ENCODE measurements at places on chromosomes 7 and 10.

GRCh38 chr10:34730726-34731125, 84.4 kb downstream of the PARD3 start:
- DNase-seq: no peak

GRCh38 chr10:122112625-122113160, 123.7 kb downstream of the TACC2 start:
- no peak for DNase-seq

GRCh38 chr7:139560678-139561077, 37.2 kb downstream of the CLEC2L start:
- no peak for DNase-seq

DNA sequence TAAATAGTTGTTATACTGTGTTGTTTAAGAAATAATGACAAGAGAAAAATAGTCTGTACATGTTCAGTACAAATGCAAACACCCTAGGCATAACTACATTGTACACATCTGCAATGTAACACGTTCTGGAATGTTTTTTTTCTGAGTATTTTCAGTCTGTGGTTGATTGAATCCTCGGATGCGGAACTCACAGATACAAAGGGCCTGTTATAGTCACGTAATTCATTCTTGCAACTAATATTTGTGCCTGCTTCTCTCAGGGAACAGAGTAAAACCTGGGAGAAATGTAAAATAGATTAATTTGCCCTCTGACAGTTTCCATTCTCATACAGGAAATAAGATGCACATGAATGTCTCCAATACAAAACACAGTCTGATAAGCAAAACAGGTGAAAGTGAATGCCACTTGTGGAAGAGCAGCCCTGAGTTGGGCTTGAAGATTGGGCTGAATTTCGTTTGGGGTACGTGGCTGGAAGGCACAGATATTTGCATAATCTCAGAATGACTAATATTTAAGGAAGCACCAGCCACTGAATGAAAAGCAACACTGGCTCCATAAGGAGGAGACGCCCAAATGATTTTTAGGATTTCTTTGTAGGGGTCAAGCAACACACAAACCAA, 19.1 kb downstream of the DENND2A start:
- DNase-seq: no peak

DNA sequence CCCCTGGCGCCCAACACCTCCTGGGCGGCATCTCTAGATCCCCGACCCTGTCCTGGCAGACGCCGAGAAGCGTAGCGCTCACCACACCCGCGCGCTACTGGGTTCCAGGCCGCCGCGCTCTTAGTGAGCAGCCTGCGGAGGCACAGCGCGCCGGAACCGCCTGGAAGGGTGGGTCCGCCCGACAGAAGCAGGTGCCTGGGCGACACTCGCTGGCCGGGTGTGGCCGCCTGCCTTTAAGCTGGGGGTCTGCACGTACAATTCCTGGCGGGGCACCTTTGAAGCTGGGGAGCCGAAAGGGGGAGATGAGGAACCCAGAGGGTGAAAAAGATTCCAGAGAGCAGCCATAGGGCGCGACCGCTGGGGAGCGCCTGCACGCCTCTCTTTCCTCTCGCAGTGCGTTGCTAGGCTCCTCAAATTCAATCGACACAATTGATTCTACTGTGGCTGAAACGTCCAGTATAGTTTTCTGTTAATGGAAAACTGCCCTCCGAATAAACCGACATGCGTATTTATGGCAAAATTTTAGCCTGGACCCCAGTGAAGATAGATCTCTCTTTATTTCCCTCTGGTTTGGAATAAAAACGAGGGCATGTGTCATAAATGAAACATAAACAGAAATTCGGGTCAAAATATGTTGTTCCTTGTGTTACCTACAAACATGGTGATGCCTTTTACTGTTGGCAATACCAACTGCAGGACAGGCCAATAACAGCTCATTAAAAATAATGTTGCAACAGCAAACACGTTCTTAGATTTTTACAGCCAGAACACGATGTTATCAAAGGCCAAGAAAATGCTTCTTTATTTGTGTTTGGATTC, 4.6 kb downstream of the HMX3 start:
- no peak for DNase-seq

GRCh38 chr7:142001163-142001874, 5.6 kb downstream of the MGAM start:
- DNase-seq: no peak

- no peak for DNase-seq
Observed at GRCh38 chr10:98295401-98295811, 27.4 kb upstream of the LOXL4 start.

- no peak for DNase-seq
Observed at GRCh38 chr7:85184599-85185423, 2.0 kb downstream of the SEMA3D start.

- no peak for DNase-seq
Observed at GRCh38 chr7:25444991-25445390, 216.7 kb upstream of the NPVF start.

DNA sequence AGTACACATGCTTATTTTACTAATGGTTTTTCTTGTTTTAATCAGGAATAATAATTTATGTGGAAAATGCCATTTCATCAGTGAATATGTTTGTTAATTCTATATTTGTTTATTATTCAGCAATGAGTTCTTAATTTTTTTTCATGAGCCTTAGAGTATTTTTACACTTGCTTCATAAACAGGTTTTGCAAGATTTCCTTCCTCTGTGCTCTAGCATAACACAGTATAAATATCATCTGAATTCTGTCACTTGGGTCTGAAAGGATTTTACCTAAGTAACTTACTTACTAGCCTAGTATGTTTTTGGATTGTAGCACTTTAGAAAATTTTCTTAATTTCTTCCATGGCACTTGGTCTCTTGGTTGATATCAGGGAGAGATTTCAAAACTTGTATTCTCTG, 45.8 kb downstream of the GLCCI1 start:
- no peak for DNase-seq

- no peak for DNase-seq
Observed at GRCh38 chr7:27784399-27785053, 44.6 kb downstream of the TAX1BP1 start.

DNA sequence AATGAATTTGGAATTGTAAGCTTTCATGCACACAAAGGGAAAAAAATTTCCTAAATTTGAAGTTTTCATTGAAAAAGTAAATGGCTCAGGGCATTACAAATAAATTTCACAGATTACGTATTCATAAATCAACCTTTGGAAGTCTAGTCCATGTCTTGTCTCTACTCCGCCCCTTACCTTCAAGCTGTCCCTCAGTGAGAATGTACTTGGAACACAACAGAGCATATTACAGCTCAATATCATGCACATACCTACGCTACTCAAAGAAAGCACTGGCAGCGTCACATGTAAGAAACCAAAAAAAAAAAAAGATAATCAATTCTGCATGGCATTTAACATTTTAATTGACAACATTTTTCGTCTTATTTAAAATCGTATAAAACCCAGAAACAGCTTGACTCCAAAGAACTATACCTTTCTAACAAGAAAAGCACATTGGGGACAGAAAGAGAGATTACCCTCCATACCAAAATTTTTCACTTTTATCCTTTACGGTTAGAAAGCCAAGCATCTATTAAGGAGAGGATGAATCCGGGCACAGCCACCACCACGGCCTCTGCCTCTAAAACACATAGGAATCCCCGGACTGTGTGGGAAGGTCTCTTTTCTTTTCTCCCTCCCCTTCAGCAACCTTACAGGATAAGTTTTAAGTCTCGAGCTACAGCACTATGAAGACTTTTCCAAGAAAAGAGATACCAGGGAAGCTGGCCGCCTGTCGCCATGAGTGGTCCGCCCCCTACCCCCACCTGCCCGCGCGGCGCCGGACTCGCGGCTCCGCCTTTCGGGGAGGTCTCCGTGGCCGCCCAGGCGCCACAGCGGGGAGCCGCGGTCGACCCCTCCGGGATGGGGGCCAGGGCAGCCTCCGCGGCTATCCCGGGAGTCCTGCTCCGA, 1.1 kb downstream of the JMJD1C start:
- DNase-seq: no peak

- DNase-seq: no peak
Observed at GRCh38 chr10:26593896-26594295, 103.6 kb upstream of the PDSS1 start.

DNA sequence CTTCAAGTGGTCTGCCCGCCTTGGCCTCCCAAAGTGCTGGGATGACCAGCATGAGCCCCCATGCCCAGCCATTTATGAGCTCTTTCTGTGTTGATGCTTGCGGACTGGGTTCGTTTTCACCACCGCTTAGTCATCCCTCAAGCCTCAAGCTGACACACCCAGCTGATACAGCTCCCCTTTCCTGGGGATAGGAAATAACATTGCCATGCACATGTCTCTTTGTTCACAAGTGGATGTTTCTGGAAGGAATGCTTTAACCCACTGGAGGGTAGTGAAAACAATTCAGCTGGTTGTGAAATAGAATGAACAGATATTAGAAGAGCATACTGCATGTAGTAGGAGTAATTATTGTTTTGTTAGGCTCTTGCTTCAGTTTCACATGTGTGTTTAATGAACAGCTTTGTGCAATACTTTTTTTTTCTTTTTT, 8.5 kb upstream of the METTL27 start:
- DNase-seq: no peak

- DNase-seq: no peak
Observed at GRCh38 chr10:119351189-119351588, 143.8 kb downstream of the GRK5 start.

DNA sequence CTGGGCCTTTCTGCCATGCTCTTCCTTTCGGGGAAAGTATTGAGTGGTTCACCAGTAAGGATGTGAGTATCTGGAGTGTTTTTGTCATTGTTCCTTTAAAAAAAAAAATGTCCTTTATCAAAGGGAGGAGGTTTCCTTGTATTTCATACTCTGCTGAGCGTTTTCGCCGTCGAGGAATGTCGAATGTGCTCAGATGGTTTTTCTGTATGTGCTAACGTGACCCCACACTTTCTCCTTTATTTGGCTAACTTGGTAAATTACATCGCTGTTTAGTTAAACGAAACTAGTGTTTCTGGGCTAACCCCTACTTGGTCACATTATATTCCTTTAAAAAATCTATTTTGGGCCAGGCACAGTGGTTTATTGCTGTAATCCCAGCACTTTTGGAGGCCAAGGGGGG, 45.9 kb downstream of the INPP5A start:
- DNase-seq: no peak

GRCh38 chr7:56811081-56811480, 321.2 kb downstream of the ZNF479 start:
- DNase-seq: no peak

DNA sequence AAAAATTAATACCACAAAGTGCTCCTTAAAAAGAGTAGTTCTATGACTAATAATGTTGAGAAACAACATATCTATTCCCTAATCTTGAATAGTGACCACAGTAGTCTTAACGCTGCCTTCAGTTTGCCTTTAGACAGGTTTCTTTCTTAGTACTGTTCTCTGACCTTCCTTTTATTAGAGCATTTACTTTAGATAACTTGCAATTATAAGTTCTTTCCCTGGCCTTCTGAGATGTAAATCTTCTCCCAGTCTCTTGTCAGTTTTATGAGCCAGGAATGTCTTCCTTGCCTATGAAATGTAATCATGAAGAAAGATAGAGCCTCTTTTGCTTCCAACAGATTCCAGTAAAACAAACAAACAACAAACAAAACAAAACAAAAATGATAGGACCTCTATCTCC, 1119.8 kb upstream of the LRRTM3 start:
- DNase-seq: no peak

DNA sequence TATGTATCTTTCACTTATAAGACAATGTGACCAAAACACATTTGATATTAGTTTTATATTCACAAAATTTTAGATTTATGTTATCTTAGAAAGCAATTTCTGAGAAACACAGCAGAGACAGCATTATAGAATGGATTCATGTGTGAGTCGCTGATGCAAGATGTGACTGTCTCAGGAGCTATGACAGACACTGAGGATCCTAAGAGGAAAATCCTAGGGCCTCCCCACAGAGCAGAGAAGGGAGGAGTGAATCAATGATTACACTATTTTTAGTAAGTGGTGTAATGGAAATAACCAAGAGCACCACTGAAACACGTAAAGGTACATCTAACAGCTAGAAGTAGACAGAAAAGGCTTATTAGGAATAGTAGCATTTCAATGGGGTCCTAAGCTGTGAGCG, 204.0 kb upstream of the PTN start:
- DNase-seq: no peak

GRCh38 chr10:78761311-78761781, 307.4 kb upstream of the ZMIZ1 start:
- no peak for DNase-seq

GRCh38 chr10:114634609-114634979, 23.5 kb downstream of the ABLIM1 start:
- no peak for DNase-seq

DNA sequence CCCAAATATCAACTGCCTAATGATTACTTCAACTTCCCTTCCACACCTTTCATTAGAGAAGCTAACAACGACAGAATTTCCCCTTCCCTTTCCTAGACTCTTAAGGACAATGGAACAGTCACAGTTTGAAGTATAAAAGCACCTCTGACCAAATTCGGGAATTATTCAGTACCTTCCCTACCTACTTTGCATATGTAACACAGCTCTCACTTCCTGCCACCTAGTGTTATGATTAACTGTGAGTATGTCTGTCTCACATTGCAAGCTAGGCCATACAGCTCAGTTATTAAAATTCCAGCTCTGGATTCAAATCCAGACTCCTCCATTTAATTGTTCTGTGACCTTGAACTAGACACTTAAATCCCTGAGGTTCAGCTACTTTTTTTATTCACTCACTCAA, 44.8 kb upstream of the HPSE2 start:
- no peak for DNase-seq

DNA sequence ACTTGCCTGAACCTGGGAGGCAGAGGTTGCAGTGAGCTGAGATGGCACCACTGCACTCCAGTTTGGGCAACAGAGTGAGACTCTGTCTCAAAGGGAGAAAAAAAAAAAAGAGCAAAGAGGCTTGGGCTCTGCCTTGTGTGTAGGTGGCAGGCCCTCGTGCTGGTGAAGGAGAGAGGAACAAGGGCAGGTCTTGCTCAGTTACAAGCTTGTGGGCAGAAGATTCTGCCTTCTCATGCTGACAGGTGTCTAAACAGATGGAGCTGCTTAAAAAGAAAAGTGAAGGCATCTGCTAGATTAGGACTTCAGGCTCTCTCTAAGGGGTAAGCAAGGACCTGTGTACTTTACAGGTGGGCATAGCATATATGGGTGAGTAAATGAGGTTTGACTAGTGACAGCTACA, 65.5 kb upstream of the TRIM8 start:
- no peak for DNase-seq

DNA sequence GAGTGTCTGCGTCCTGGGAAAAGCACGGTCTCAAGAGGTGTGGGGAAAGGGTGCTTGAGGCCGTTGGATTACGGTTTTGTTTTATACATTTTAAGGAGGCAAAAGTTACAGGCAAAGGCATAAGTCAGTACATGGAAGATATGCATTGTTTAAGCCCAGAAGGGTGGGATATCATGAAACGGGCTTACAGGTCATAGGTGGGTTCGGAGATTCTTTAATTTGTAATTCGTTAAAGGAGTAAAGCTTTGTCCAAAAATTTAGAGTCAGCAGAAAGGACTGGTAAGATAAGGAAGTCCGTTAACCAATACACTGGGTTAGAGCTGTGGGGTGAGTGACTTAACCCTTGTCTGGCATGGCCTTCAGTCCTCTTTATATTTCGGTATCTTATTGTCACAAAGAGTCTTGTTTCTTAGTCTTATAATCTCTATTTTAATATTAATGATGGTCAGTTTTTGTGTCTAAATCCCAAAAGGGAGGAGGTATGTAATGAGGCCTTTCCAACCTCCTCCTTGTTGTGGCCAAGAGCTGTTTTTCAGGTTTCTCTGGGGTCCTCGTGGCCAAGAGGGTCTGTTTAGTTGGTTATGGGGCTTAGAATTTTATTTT, 12.7 kb downstream of the TSPAN14 start:
- DNase-seq: no peak
